ENCODE measurements at places on chromosomes 2 and 18.

DNA sequence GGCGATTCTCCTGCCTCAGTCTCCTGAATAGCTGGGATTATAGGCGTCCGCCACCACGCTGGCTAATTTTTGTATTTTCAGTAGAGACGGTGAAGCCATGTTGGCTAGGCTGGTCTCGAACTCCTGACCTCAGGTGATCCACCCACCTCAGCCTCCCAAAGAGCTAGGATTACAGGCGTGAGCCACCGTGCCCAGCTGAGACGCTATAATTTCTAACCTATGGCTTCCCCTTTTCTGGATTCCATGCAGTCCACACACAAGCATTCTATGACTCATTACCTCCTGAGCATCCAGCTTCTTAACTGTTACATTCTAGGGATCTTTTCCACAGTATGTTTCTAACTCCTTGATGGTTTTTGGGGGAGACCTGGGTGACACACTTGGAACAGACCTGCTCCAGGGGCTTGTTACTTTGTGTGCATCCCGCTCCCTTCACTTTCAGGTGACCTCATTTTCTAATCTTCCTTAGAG is 11.8 kb upstream of the KCMF1 start:
- DNase-seq = no peak

GRCh38 chr2:37917281-37918228 is 7.5 kb upstream of the RMDN2 start:
- no peak for DNase-seq

- no peak for DNase-seq
These were observed 81.5 kb upstream of the MAP3K20 start for GRCh38 chr2:172993931-172994717.

GRCh38 chr2:233912691-233913423 is 4.3 kb upstream of the TRPM8 start:
- peak; percentile 48 for DNase-seq
